Fibroblast of skin of right quadriceps (primary cell): ENCODE measurements at places on chromosomes 2 and 18.

- peak; percentile 47 for DNase-seq
Measured at GRCh38 chr2:223414646-223415045, 187.5 kb downstream of the SCG2 start.

DNA sequence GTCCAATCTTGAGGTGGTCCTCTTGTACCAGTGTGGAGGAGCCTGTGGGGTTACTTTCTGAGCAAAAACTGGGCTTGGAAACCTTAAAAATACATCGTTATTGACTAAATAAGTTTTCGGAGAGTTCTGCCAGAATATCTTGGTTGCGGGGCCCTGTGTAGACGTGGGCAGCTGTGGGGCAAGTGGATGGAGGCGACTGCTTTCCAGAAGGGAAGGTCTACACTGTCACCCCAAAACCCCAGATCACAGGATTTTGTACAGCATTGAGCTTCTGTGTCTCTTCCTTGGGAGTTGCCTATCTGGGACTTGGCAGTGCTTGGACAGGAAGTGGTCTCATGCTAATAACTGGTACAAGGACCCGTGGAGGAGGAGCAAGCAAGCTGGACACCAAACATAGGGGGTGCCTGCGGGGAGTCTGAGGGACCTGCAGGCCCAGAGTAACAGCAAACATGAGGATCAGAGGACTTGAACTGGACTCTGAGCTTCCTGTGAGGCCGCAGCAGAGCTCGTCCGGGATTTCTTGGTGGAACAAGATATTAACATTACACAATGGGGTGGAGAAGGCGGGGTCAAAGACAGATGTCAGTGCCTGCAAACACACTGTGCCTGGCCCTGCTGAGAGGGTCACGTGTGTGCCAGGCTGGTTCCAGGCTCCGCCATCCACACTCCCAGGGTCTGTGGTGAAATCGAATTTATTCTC, 48.0 kb upstream of the CTLA4 start:
- DNase-seq: no peak

GRCh38 chr2:206274434-206275311, at the start of gene ZDBF2:
TSS of gene ZDBF2 (plus strand) at chr2:206274663. CDS start at chr2:206281850, 7,187 bp downstream.
- peak; percentile 58 for DNase-seq

DNA sequence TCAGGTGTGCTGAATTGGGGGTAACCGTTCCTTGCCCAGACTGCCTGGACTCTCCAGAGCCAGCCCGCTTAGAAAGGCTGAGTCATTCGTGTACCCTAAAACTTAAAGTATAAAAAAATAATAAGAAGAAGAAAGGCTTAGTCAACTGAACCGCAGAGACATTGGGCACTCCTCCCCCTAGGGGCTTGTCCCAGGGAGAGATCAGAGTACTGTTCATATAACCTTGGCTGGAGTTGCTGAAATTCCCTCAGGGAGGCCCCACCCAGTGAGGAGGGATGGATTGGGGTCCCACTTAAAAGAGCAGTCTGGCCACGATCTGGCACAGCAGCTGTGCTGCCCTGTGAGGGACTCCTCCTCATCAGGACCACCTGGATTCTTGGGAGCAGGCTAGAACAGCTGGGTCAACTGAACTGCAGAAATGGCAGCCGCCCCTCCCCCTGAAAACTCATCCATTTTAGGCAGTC, 37.2 kb downstream of the ANKRD12 start:
- DNase-seq: no peak

DNA sequence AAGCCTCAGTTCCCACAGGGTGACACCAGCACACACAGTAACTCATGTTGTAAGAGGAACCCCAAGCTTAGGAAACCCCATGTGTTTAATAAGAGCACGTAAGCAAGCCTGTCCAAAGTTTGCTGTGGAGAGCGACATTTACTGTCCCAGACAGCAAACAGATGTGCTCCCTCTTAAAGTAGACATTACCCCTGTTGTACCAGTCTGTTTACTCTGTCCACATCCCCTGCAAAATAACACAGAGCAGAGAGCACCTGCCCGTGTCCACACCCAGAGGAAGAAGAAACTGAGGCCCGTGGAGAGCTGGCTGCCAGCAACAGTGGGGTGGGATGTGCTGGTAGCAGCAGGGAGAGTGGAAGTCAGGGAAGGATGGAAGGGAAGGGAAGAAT, 243.5 kb downstream of the GBX2 start:
- no peak for DNase-seq

GRCh38 chr2:232363784-232364615, 14.6 kb upstream of the ALPP start:
- peak; percentile 8 for DNase-seq

GRCh38 chr2:27752551-27753237, 18.8 kb upstream of the MRPL33 start:
- DNase-seq: no peak

DNA sequence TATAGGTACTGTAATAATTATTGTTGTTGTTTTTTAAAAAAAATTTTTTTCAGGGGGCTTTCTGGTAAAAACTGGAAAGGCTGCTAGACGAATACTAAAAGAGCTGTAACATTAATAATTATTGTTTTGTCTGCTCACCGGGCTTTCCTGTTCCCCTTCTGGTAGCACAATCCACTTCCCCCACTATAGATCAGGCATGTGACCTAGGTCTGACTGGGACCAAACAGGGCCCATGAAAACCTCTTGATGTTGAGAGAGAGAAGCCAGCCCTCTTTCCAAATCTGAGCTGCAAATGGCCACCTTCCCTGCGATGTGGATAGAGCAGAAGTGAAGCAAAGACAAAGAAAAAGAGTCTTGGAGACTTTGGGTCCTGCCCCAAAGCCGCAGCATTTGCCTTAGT, 23.4 kb downstream of the SH2D6 start:
- no peak for DNase-seq

DNA sequence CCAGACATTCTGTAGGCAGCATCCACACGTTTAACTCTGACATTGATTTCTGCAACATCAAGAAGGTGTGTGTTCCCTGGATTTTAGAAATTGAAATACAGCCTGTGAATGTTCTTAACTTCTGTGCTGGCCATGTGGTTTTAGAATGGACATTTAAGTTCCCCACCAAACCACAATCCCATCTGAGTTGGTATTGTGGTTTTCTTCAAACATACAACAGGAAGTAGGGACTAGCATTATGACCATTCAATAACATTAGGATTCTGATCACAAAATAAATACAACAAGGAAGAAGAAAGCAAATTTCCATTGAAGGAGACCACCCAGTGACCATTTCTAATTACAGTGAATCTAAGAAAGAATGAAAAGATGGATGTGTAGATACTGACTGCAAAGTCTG, 51.2 kb downstream of the MAP3K20 start:
- DNase-seq: peak; percentile 66

DNA sequence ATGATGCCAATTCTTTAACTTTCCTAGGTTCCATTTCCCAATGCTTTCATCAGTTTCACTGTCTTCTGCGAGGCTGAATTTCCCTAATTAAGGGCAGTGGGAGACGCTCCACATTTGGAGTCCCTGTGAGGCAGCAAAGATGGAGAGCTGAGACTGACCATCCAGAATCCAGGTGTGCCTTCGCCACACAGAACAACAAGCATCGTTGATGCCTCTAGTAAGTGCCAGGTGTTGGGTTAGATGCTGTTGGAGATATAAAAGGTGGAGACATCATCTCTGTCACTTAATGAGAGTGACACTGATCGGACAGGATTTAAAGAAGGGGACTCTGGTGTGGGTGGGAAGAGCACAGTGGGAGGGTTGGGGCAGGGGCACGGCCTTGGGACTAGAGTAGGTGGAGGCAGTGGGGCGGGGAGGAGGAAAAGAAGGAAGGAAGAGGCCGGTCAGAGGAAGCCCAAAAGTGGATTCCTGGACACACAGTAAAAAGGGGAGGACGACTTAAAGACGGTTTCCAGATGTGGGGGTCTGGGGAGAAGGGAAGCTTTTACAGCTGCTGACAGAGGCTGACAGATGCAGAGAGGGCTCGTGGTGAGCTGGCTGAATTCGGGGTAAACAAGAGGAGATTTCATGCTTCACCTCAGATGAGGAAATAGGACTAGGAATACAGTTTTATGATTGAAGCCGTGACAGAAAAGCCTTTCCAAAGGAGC, 113.0 kb downstream of the BCL2 start:
- DNase-seq: no peak

DNA sequence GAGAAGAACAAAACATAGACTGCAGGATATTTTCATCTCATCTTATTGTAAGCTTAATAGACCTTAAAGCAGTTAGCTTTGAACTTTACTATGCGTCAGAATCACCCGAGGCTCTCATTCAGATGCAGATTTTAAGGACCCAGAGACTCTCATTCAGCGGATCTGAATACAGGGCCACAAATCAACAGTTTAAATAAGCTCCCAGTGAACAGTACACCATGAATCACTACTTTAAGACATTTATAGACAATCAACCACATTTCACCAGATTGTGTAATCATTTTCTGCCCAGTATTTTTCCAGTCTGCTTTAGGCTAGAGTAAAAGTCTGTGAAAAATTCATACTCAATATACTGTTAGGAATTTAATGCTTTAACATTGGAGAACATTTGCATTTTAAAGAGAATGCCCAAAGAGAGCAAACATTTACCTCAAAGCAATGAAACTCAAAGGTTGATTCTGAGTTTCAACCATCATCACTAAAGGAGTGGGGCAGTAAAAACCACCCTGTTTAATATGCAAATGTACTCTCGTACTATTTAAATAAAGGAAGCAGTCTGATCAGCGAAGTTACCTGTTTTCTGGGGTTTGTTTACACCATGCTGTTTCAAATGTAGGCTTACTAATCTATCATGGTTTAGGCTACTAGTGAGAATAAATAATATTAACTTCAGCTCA, 11.0 kb upstream of the ALPK2 start:
- peak; percentile 74 for DNase-seq

DNA sequence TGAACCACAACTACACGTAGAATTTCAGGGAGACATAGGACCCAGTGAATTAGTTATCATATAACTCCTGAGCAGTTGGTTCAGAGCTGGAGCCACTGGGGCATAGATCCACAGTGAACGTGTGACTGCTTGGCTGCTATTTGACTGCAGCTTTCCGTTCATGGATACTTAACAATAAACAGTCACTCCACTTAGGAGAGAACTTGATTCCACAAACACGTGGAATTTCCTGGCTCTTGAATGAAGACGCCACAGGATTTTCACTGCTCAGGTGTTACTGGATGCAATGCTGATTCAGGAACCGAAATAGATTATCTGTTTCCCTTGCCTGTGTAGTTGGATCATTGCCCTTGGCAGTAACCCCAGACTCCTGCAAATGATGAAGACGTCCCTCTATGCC, 679.1 kb upstream of the ZEB2 start:
- no peak for DNase-seq

DNA sequence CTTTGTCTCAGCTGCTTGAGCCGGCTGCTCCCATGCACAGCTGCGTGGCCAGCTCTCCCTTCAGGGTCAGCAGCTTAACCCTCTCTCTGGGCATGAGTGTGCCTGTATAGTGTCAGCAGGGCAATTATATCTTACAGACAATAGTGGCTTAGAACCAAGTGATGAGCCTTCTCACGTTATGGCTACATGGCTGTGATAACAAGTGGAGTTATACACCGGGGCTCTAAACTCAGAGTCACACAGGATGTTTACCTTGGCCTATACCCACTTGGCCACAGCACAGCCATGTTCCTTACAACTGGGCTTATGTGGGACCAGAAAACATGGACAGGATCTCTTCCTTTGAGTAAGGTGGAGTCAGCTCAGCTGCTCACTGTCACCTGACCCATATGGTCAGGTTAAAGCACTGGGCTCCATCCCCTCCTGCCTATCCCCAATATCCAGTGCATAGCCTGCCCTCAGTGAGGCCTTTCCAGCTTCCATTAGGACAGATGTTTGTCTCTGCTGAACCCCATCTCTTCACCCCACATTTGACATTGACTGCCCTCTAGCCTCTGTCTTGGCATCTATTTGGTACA, 294.2 kb upstream of the NCKAP5 start:
- DNase-seq: no peak

- no peak for DNase-seq
Measured at GRCh38 chr2:28444956-28445355, 50.9 kb upstream of the PLB1 start.

- DNase-seq: no peak
Measured at GRCh38 chr18:61887838-61888237, 5.0 kb downstream of the RNF152 start.

- no peak for DNase-seq
Measured at GRCh38 chr18:56489893-56490292, 148.5 kb downstream of the TXNL1 start.

- peak; percentile 33 for DNase-seq
Measured at GRCh38 chr2:164061129-164061746, 325.4 kb upstream of the FIGN start.

DNA sequence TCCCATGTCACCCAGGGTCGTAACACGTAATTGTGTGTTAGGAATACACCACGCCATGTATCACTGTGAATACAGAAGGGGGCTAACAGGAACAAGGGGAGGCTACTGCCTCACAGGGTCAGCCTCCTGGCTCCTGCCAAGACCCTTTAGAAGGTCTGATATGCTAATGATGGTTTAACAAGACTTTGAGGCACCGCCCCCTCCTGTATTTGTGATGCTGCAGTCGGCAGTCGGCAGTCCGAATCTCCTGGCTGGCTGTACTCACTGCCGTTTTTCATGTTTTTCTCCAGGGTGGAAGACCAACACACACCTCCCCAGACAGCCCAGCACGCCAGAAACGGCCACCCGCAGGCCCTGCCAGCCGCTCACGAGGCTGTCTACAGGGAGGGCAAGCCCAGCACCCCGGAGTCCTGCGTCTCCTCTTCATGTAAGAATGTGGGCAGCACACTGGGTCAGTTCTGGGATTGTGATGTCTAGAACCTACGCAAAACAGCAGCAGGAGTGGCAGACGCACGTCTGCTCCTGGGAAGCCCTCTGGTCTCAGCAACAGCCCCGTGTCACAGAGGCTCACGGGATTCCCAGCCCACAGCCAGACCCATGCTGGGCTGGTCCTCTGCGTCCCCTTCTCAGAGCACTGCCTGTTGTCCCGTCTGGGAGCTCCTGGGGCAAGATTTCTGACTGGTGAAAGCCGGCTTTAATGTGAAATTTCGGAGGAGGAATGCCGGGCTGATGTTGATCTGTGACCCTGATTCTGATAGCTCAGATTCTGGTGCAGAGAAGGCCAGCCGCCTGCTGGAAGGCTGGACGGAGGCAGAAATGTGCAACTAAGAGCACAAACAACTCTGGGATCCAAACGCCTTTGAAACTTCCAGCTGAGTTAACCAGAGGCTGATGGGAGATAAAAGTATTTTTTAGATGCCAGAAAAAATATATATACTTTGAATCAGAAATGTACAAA, 39.7 kb upstream of the B3GNT7 start:
- no peak for DNase-seq
